Retina (tissue), 1 donor: ENCODE measurements at places on chromosomes 2 and 18.

GRCh38 chr2:152420363-152420762 lies 85.4 kb downstream of the FMNL2 start:
- no peak for DNase-seq

- peak; percentile 50 for DNase-seq
These were observed 779 bp downstream of the DGKD start for GRCh38 chr2:233354971-233355574.

- no peak for DNase-seq
These were observed 147.1 kb downstream of the THADA start for GRCh38 chr2:43448822-43449110.

GRCh38 chr2:237774811-237775553 lies 23.6 kb upstream of the RBM44 start:
- peak; percentile 51 for DNase-seq

- no peak for DNase-seq
These were observed 61.2 kb downstream of the CTNNA2 start for GRCh38 chr2:79573895-79574674.

- no peak for DNase-seq
These were observed 226.1 kb upstream of the REV1 start for GRCh38 chr2:99715956-99716355.

DNA sequence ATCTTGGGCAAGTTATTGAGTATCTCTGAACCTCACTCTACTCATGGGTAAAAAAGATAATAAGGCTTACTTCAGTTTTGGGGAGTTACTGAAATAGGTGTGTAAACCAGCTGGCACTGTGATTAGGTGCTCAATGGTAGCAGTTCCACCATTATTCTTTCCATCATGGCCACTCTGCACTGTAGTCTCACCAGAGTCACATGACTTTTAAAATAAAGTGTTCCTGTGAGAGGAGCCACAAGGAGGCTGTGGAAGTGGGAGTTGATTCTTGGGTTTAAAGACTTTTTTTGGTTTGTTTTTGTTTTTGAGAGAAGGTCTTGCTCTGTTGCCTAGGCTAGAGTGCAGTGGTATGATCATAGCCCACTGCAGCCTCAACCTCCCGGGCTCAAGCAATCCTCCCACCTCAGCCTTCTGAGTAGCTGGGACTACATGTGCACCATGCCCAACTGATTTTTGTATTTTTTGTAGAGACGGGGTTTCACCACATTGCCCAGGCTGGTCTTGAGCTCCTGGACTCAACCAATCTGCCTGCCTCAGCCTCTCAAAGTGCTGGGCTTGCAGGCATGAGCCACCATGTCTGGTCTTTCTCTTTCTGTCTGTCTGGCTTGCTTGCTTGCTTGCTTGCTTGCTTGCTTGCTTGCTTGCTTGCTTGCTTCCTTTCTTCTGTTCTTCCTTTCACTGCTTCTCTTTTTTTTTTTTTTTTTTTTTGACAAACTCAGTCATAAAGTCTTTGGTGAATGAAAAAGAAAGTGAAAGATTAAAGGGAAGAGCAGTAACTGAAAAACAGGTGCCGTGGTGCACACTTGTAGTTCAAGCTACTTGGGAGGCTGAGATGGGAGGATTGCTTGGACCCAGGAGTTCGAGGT lies 21.2 kb upstream of the ACVR1 start:
- no peak for DNase-seq

- no peak for DNase-seq
These were observed 8.3 kb upstream of the YWHAQ start for GRCh38 chr2:9639000-9639602.
